Esophagus squamous epithelium (tissue), 5 donors: ENCODE measurements at places on chromosomes 7 and 10.

DNA sequence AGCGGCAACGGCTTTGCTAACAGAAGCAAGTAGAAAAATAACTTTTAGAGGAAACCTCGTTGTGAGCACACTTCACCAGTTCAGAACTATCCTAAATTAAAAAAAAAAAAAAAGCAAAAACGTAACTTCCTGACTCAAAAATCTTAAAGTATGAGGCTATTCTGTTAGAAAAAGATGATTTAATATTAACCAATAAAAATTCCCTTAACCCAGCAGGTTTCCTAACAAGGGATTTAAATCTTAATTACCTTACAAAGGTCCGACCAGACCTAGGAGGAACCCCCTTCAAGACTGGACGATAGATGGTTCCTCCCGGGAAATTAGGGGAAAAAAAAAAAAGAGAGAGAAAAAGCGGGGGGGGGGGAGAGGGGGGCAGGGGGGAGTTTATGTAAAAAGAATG, 22.9 kb upstream of the CHST3 start:
- no peak for DNase-seq

DNA sequence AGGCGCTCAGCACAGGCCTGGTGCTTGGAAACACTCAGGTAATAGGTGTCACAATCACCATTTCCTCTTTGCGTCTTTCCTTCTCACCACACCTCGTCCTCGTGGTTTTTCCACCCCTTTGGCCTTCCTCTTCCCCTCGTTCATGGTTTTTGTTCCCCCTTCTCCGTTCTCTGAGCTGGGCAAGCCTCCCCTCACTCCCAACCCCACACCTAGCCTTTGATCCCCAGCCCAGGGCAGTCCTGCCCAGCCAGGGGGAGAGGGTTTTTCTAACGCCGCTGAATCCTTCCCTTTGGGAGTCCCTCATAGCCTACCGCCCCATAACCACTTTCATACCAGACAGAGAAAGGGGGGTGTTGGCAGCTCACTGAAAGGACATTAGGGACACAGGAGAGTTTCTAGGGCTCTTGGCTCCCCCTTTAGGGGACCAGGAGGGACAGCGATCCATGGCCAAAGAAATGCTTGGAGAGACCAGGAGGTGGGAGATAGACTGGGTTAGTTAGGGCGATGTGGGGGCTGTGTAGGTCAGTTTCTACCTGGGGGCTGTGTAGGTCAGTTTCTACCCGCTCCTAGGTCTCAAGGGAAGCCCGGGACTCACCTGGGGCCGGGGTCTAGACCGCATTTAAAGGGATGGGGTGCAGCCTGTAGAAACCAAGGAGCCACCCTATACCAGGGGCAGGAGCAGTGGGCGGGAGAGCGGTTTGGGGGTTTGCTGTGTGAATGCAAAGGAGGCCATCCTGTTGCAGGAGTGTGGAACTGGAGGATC, 1.4 kb downstream of the EPHB4 start:
- DNase-seq = no peak

DNA sequence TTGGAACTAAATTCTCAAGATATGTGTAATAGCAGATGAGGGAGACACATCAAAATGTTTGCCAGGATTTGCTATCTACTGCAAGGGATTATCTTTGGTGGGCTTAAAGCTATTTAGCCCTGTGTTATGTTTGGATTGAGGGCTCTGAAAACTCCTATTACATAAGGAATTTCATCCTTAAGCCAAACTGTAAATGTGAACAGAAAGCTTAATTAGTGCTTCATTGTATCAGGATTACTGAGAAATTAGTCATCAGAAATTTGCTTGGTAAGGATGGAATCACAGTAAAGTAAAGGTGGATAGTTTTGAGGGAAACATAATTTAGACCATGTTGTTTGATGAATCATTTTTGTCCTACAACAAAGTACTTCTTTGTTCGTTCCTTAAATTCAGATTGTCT, 8.3 kb downstream of the ANKRD7 start:
- DNase-seq = no peak

DNA sequence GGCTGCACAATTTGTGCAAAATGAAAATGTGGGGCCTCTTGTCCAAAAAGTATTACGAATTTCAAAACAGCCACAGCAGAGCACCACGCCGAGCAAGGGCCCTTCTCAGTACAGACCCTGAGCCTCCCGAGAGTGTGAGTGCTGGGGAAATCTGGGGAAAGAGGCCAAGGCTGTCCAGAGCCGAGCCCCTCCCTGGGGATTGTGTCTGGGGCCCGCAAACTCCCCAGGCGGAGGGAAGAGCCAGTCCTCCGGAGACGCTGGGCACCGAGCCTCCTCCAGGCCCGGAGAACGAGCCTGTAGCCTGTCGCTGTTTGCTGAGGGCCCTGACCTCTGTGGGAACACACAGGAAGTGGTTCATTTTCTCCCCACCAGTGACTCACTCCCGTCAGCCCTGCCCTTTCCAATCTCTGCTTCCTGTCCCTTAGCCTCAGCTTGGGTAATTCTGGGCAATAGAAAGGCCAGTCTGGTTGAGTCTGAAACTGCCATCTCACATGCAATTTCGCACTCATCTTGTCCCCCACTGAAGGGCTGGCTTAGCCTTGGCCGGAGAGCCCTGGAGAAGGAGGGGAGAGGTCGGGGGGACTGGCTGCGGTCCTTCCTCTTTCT, 19.5 kb upstream of the GNA12 start:
- peak; percentile 37 for DNase-seq

DNA sequence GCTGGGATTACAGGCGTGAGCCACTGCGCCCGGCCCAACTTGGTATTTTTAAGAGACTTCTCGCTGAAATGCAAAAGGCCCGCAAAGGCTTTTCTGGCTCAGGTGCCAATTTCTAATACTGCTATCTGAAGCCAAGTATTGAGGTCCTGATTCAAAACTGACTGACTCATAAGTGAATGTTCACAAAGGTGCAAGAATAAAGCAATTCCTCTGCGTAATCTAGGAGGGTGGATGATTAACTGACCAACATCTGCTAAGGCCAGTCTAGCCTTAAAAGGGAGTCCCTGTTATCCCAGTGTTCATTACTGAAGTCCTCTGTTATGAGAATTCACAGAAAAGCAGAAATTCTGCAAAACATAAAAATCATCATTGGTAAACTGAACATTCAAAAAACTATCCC, 111.4 kb downstream of the SRPK2 start:
- no peak for DNase-seq
